NCI-H1417 (cell line): ENCODE measurements at places on chromosomes 16 and 17.

DNA sequence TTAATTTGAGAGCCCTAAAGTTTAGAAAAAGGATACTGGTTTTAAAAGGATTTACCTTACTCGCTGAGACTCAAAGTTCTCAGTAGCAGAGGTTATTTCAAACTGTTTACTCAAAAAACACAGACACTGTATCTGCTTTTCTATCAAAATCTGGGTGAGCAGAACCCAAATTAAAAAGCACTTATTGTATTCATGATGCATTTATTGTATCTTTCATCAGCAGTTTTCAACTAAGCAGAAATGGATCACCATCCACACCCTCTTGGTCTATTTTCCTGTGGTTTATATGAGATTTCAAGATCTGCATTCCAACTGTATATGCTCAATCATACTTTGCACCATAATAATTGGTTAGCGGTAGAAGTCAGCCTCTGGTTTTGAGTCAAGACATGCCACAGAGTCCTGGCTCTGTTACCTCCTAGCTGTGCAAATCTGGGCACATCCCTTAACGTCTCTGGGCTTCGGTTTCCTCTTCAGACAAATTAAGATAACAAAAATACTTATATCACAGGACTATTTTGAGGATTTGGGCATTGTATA, 109.5 kb downstream of the ASIC2 start:
- DNase-seq: no peak

GRCh38 chr16:72481419-72481818, 309.5 kb upstream of the PMFBP1 start:
- no peak for DNase-seq

GRCh38 chr16:66714062-66714461, 17.5 kb upstream of the CMTM4 start:
- no peak for DNase-seq

GRCh38 chr16:27642756-27643155, 92.8 kb downstream of the KATNIP start:
- no peak for DNase-seq

- no peak for DNase-seq
Measured at GRCh38 chr17:50184611-50185398, 16.6 kb downstream of the COL1A1 start.

GRCh38 chr16:23528644-23529310, 18.5 kb upstream of the GGA2 start:
- no peak for DNase-seq

- no peak for DNase-seq
Measured at GRCh38 chr17:29645515-29646051, 22.9 kb upstream of the CORO6 start.

- no peak for DNase-seq
Measured at GRCh38 chr16:24322106-24322505, 66.0 kb downstream of the CACNG3 start.
